ENCODE measurements at places on chromosomes 6 and 20. TPM values are rescaled to one million over a fixed set of nuclear protein-coding genes. Genes with fewer than 3 reads are reported as not detected.
A peak's percentile ranks its signal among the peaks of the same experiment; 100 is the strongest.

The NOX3 gene
- not detected for total RNA-seq

The CLVS2 gene
- total RNA-seq = not detected

The NKX2-2 gene
- total RNA-seq = not detected

The NKX2-4 gene
- total RNA-seq = not detected

The NFS1 gene
- 139 TPM for total RNA-seq

The FITM2 gene
- total RNA-seq = 6.7 TPM

The KCNK16 gene
- total RNA-seq = not detected

The TAB2 gene
- total RNA-seq = 11.7 TPM

- no peak for DNase-seq
Observed at GRCh38 chr20:5608104-5608441, 142.1 kb upstream of the SHLD1 start.

GRCh38 chr20:57396984-57397692, 5.9 kb downstream of the RBM38 start:
- DNase-seq = no peak

- no peak for DNase-seq
Observed at GRCh38 chr6:159862103-159862502, 28.7 kb upstream of the MAS1 start.

GRCh38 chr6:169702840-169703246, 917 bp downstream of the C6orf120 start:
- DNase-seq = peak; percentile 60

DNA sequence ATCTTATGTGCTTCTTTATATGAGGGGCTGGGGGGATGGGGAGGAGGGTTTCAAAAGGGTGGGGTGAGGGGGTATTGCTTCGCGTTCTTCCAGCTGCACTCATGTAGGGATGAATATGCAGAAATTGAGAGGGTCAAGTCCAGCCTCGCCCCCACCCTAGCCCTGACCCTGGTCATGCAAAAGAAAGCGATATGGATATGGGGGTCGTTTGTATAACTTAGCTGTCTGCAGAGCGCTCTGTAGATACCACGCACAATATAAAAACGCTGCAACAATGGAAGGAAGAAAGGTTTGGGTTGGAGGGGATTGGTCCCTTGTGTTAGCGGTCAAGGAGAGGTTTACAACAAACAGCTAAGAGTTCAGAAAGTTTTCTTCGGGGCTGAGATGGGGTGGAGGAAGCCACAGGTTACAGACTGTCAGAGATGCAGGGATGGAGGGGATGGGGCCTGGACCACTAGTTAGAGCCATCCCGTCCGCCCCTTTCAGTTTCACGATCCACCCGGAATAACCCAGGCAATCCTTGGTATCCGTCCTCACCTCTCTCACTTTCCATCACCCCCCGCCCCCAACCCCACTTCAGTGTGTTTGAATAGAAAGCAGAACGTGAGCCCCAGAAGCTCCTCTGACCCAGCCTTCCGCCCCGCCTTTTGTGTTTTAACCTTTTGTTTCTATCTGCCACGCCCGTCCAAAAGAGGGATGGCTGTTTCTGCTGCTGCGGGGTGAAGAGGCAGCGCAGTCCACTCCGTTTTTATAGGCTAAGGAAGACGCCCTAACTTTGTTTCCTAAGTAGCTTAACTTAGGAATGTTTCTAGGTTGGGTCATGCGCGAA, 73.5 kb downstream of the SOX4 start:
- DNase-seq = no peak

GRCh38 chr20:19453410-19453809, 241.0 kb downstream of the SLC24A3 start:
- no peak for DNase-seq

- DNase-seq = no peak
Observed at GRCh38 chr6:149459761-149460160, 25.1 kb downstream of the ZC3H12D start.

DNA sequence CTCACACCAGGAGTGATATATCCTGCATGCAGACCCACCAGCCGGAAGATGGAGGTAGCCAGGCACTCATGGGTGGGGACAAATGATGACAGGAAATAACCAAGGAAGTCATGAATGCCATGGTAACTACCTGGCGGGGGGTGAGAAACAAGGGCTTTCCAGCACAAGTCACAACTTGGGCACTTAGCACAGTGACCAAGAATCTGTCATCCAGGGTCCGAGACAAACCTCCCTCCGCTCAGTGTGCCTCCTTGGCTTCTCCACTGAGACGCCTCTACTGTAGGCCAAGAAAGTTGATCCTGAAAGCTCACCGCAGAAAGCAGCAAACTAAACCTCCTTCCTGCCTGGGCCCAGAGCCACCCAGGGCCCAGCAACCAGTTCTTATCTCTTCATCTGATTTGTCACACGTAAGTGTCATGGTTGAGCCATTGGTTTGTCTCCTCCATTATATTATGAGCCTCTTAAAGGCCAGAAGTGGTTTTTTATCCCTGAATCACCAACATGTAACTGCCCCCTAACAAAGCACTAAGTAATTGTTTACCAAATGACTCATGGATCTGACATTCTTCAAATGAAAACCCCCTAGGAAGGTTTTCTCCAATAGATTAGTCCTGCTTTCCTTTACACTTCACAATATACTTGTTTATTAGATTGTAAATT, 84.3 kb upstream of the TAB2 start:
- DNase-seq = peak; percentile 80

- DNase-seq = peak; percentile 42
Observed at GRCh38 chr20:34312024-34312460, 8.9 kb upstream of the AHCY start.

- no peak for DNase-seq
Observed at GRCh38 chr6:50649086-50649485, 64.2 kb upstream of the TFAP2D start.

- no peak for DNase-seq
Observed at GRCh38 chr20:60381643-60382400, 423.6 kb downstream of the CDH26 start.

GRCh38 chr6:145427232-145427631, 308.1 kb downstream of the EPM2A start:
- DNase-seq = no peak

- DNase-seq = peak; percentile 92
Observed at GRCh38 chr20:62136283-62137091, 6.7 kb downstream of the PSMA7 start.

- DNase-seq = peak; percentile 46
Observed at GRCh38 chr6:140070846-140071473, 696.5 kb upstream of the CITED2 start.

- DNase-seq = no peak
Observed at GRCh38 chr20:47802226-47802920, 17.1 kb upstream of the SULF2 start.

DNA sequence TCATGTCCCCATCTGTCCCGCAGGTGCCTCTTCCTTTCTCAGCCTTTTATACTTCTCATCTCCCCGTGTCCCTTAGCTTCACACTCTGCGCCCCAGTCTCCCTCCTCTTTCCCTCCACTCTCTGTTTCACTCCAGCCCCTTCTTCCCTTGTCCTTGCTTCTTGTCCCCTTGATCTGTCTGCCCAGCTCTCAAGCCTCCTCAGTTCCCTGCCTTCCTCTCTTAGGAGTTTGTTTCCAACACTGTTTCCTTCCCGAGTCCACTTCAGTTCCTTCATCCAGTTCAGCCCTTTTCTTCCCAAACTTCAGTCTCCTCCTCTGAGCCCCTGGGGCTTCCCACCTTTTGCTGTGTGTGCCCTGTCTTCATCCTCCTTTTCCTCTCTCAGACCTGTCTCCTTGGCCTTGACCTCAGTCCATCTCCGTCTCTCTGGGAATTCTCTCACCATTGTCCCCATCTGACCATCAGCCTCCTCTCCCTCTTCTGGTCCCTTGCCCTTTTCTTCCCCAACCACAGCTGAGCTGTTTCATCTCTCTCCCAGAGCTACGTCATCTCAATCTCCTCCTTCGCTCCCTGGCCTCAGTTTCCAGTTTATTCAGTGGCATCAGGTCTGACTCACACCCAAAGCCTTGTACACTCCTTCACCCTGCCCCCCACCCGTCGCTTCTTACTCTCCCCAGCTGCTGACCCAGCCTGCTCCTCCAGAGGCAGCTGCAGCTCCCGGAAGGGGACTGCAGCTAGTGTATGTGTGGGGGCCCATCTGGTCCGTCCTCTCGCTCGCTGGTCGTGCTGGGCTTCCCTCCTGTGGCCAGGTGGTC, 2.7 kb upstream of the DDR1 start:
- DNase-seq = no peak

GRCh38 chr6:142871910-142872331, 73.1 kb downstream of the HIVEP2 start:
- peak; percentile 87 for DNase-seq

DNA sequence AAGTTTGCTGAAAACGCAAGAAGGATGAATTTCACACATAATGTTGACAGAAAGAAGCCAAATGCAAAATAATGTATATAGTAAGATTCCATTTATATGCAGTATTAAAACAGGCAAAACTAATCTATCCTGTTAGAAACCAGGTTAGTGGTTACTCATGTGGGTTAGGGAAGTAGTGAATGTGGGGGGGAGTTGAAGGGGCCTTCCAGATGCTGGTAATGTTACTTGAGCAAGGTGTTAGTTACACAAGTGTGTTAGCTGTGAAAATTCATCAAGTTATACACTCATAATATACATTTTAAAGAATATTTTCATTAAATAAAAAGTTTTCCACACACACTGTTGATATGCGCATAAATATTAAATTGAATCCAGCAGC, 29.8 kb downstream of the USP45 start:
- no peak for DNase-seq

GRCh38 chr6:89034586-89035251, 45.8 kb upstream of the PNRC1 start:
- no peak for DNase-seq

DNA sequence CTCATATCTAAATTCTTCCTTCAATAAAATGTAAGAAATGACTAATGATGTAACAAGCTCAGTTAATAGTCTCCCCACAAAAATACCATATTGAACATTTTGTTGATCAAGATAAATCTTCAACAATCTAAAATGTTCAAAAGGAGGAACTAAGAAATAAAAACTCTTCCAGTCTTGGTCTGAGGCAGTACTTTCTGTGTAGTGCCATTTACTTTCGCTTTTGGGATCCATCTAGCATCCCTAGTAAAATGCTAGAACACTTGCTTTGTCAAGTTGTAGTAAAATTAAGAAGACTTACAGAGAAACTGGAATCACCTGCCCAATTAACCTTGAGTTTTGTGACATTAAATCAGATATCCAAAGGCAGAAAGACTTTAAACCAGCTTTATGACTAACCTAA, 246.4 kb downstream of the KHDRBS2 start:
- DNase-seq = no peak

- no peak for DNase-seq
Observed at GRCh38 chr6:139030228-139030963, 1.9 kb downstream of the ABRACL start.

DNA sequence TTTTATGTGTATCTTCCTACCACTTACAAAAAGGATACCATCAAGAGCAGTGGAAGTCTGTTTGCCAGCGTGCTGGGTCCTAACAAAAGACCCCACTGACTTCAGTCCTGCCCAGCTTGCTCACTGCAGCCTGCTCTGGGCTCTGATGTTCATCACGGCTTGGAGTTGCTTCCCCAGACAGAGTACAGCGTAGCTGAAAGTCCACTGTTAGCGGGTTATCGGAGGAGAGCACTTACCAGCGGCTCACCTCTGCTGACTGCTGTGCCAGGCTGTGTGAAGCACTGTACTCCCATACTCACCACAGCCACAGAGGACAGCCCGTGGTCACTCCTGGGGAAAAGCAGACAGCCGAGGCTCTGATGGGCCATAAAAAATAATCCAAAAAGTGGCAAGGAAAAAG, 40.2 kb downstream of the CTCFL start:
- no peak for DNase-seq

Data from HT-29 (cell line).